Gastrocnemius medialis (tissue), 4 donors: ENCODE measurements at places on chromosomes 7 and 10. TPM values are rescaled to one million over a fixed set of nuclear protein-coding genes. Genes with fewer than 3 reads are reported as not detected.

GRCh38 chr7:81211204-81211933, 292.5 kb upstream of the SEMA3C start:
- no peaks in the 10 kb centered on the region for H3K36me3 ChIP-seq
- no peak overlapping the region for H3K27ac ChIP-seq

GRCh38 chr10:25682203-25682851, 251.7 kb upstream of the MYO3A start:
- no peaks in the 10 kb centered on the region for H3K4me1 ChIP-seq
- peak; percentile 17 for DNase-seq
- H3K36me3 ChIP-seq: no peaks in the 10 kb centered on the region
- H3K27ac ChIP-seq: no peak overlapping the region
- H3K27me3 ChIP-seq: no peaks in the 10 kb centered on the region

GRCh38 chr7:26688936-26689506, 175.4 kb downstream of the SKAP2 start:
- H3K36me3 ChIP-seq: no peaks in the 10 kb centered on the region
- no peaks in the 10 kb centered on the region for H3K27me3 ChIP-seq
- no peak for DNase-seq
- H3K4me1 ChIP-seq: no peaks in the 10 kb centered on the region
- H3K4me3 ChIP-seq: no peak overlapping the region

DNA sequence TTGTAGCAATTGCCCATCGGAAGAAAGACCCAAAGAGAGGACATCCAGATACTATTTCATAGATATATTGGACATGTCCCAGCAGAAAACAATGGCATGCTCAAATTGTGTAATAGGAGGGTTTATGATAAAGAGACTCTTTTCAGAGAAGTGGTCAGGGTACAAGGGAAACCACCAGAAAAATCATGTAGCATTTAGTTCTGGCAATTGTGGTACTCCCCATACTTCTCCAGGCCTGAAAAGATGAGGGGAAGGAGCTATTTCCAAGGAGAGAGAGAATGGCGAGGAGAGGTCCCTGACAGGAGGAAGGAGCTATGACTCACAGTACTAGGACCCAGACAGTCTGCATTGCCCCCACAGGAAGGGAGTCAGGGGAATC, 68.4 kb upstream of the ADO start:
- no peaks in the 10 kb centered on the region for H3K27me3 ChIP-seq
- H3K36me3 ChIP-seq: no peaks in the 10 kb centered on the region
- no peak overlapping the region for H3K27ac ChIP-seq
- H3K4me3 ChIP-seq: no peak overlapping the region

DNA sequence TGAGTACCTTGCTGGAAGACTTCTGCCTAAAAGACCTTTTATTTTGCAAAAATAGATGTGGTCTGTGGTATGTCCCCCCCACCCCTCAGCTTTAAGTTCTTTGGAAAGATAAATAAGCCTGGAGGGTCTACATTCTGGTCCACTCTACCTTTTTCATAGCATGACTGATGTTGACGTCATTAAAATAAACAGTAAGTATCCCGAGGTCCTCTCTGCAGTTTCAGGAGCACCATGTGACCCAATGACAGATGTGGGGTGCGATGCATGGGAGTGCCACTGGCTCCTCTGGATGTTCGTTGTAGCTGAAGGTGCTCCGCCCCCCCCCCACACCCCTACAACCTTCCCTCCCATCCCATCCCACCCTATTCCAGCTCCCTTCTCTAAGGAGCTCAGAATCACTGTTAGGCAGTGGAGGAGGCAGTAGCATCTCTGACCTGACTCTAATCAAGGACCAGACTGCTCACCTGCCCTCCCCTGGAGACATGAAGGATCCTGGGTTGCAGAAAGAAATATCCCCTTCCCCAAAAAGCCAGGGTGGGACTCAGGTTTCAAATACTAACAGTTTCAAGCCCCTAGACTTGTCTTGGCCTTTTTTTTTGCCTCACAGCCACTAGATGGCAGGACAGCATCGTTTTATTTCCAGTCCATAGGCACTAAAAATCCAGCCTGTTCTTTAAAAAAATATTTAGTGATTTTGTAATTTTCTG, 25.1 kb downstream of the CASP7 start:
- no peak overlapping the region for H3K4me3 ChIP-seq
- no peaks in the 10 kb centered on the region for H3K27me3 ChIP-seq
- H3K4me1 ChIP-seq: peaks cover 7% of the 10 kb centered on the region

GRCh38 chr7:55065511-55066229, 46.9 kb downstream of the EGFR start:
- H3K4me3 ChIP-seq: peak overlapping the region; percentile 26

CPA4 gene
- not detected for total RNA-seq

DNA sequence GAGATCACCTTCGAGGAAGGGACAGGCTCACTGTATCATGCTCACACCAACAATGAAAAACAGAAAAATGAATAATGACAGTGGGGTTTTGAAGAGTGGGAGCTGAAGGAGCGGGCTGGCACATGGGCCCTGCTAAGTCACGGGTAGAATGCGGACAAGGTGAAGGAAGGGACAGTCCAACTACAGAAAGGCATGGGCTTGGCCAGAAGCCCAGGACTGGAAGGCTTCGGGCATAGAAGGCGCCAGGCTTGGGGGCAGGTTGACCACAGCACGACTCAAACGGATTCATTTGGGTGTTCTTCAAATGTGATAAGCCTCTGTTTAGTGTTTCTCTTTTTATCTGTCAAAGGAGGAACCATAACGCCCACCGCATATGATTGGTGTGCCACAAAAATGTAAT, 509.5 kb downstream of the CCSER2 start:
- H3K27ac ChIP-seq: no peak overlapping the region
- no peaks in the 10 kb centered on the region for H3K4me1 ChIP-seq
- H3K4me3 ChIP-seq: no peak overlapping the region
- H3K27me3 ChIP-seq: no peaks in the 10 kb centered on the region
- no peaks in the 10 kb centered on the region for H3K36me3 ChIP-seq
- DNase-seq: no peak
